ENCODE measurements at places on chromosomes 2 and 18.

GRCh38 chr2:120672526-120673204 is 63.0 kb upstream of the GLI2 start:
- DNase-seq, result no peak

- DNase-seq, result no peak
Observed at GRCh38 chr2:186848873-186849578, at the start of gene ZSWIM2. Gene ZSWIM2, minus strand, starts transcription at chr2:186849170. Its CDS starts 40 bp downstream, at chr2:186849130.

GRCh38 chr2:97936199-97936598 is 59.5 kb downstream of the TMEM131 start:
- DNase-seq, result no peak

DNA sequence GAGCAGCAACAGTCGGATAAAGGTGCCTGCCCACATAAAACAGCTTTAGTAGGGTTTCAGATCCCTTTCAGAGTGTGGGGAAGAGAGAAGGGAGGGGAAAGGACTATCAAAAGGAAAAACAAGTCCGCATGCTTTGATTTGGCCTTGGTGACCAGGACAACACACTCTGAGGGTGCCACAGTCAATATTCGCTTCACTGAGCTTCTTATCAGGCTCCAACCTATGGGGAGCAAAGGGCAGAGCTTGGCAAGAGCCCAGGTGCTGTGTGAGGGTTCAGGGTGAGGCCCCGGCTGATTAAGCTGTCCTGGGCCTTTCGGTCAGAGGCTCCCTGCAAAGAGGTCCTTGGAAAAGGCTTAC is 237.4 kb upstream of the SMAD2 start:
- DNase-seq, result no peak

DNA sequence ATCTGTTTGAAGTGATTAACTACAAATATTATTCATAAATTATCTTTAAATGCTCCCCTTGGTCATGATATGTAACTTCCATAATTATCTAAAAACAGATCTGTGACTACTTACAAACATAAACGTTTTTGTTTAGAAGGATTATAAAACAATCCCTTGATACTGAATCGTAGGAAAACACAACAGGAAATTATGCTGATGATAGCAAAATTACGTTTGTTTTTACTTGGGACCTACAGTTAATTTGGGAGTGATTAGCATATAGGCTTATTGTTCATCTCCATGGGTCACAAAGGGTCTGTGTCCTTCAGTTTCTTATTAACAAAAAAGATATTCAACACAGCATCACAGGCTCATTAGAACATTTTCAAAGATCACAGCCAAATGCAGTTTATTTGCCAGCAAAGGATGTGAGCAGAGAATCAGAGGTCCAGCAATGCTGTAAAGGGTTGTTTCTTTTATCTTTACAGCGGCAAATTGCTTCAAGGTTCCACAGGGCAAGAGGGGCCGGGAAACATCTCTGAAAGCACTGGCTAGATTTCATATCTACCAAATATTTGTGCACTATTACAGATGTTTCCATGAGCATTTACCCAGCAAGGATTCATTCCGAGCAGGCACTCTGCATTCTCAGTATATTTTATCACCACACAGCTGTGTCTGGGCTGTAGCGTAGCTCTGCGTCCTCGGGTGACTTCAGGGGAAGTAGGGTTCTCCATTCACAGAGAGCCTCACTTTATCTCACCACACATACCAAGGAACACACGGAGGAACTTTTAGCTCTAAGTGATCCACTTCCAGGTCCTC is 4.1 kb downstream of the CCDC195 start:
- DNase-seq, result no peak

DNA sequence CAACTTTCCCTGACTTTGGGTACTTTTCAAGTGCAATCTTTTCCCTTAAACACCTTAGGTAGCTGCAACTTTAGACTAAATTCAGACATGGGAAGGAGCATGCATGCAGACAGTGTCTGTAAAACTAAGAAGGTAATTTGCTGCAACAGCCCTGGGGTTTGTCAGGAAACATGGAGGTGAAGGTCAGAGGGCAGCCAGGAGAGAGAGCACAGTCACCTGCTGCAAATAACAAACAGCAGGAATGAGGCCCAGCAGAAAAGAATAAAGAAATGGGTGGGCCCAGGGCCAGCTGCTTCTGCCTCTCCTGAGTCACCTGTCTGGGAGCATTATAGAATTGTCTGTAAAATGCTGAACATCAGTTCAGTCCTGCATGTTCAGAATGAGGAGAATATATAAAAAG is 35.2 kb downstream of the MTHFD2 start:
- DNase-seq, result no peak

DNA sequence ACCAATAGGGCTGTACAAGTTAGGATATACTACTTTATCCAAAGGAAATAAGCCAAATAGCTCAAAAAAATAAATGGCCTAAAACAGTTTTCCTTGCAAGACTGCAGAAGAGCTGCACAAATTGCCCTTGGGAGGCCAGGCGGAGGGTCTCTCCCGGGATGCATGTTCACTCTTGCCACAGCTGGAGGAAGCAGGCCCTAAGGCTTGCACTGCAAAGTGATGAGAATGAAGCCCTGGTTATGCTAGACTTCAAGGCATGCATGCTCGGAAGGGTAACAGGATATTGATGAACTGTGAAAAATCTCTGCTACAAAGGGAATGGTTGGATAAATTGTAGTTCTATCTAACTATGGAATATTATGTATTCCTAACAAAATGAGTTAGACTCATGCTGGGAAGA is 27.5 kb upstream of the LDLRAD4 start:
- no peak for DNase-seq

Measured in activated gamma-delta T cell treated with anti-CD3 and anti-CD28 coated beads, Interleukin-2, amount 50 U/mL, for 16 hours (primary cell).